ENCODE measurements at places on chromosomes 4 and X.
A peak's percentile ranks its signal among the peaks of the same experiment; 100 is the strongest.

- DNase-seq, result no peak
Observed at GRCh38 chr4:17286752-17287460, 225.0 kb downstream of the QDPR start.

DNA sequence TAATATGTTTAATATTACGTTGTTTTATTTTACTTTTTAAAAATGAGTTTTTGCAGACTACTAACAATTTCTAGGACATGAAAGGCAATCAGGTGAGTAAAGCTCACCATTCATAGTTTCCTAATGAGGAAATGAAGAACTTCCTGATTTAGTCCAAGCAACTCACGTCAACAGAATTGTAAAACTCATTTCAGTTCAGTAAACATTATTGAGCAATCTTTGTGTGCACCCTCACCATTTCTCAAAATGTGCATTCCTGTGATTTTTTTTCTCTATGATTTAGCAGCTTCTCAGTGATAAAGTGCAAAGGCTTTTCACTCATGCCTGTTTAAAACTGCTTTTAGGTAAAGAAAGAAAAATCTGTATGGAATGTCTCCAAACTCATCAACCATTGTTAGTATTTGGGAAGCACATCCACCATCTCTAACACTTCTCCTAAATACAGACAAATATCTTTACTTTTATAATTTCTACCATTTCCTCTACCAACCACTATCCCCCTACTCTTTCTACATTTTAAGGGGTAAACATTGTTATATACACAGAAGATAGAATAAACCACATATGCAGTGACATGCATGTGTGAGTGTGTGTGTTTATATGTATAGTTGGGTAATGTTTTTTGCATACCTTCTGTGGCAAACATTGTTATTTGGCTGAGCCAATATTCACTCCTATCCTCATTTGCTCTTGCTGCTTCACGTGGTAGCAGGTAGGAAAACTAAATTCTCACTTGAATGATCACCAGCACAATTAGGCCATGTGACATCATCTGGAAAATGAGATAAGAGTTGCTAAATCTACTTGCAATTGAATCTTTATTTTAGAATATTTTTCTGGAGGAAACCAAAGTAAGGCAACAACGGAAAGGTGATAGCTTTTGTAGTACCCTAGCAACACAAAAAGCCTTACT lies 54.7 kb upstream of the PRDM8 start:
- no peak for DNase-seq

DNA sequence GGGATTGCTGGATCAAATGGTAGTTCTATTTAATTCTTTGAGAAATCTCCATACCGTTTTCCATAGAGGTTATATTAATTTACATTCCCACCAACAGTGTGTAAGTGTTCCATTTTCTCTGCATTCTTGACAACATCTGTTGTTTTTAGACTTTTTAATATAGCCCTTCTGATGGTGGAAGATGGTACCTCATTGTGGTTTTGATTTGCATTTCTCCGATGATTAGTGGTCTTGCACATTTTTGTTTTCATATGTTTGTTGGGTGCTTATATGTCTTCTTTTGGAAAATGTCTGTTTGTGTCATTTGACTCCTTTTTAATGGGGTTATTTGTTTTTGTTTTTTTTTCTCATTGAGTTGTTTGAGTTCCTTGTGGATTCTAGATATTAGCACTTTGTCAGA lies 75.3 kb upstream of the PUDP start:
- no peak for DNase-seq

DNA sequence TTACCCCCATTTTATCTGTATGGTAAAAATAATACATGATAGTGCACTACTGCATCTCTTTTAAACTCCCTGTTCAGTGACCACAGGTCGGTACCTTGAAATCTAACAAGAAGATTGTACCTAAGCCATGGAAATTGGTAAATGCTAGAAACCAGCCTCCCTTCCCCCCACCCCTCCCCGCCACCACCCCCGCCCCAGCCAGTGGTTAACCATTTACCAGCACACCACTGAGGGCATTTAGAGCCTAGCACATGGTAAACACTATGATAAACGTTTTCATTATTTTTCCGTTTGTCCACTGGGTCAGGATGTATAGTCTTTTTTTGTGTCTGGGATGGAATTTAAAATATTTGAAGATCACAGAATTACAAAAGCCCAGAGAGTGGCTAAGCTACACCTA lies 703 bp upstream of the FTSJ1 start:
- DNase-seq, result peak; percentile 60

DNA sequence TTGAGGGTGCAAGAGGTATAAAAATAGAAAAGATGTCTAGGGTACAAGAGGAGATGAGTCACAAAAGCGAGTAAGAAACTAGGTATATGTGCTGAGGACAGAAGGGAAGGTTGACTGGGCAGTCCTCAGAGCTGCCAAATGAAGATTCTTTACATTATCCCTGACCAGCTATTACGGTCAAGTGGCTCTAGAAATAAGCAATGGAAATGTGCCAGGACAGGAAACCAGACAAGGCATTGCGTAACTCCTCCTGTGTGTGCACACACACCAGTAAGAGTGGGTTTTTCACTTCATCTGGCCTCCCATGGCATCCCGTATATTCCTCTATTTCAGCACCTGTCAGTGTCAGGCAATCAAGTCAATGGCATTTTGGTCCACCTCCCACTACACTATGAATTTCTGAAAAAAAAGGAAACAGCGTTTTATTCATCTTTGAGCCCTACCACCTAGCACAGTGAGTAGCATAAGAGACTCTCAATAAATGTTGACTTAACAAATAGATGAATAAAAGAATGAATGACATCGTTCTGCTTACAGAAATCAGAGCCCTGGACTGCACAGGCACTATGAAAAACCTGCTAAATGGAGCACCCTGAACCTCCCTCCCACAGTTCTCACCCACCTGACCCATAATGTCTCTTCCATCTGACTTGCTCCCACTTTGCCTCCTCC lies 62.6 kb upstream of the KLF3 start:
- peak; percentile 98 for DNase-seq

GRCh38 chr4:13640149-13640940 lies 12.8 kb upstream of the BOD1L1 start:
- peak; percentile 38 for DNase-seq

DNA sequence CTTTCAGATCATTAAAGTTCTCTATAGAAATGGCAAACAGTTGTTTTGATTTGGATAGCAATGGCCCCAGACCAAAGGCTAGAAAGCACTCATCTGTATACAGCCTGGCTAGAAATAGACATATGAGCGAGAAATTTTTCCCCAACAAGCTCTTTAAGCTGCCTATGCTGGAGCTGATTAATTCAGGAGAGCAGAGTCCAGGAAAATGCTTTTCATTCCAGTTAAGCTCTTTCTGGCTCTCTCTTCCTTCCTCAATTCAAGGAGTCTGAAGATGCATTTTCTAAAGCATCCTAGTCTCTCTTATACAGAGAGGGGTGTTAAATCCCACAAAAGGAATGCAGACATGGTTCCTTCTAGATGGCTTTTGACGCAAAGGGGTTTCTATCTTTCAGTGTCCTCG lies 141.7 kb upstream of the RAI2 start:
- DNase-seq, result no peak

DNA sequence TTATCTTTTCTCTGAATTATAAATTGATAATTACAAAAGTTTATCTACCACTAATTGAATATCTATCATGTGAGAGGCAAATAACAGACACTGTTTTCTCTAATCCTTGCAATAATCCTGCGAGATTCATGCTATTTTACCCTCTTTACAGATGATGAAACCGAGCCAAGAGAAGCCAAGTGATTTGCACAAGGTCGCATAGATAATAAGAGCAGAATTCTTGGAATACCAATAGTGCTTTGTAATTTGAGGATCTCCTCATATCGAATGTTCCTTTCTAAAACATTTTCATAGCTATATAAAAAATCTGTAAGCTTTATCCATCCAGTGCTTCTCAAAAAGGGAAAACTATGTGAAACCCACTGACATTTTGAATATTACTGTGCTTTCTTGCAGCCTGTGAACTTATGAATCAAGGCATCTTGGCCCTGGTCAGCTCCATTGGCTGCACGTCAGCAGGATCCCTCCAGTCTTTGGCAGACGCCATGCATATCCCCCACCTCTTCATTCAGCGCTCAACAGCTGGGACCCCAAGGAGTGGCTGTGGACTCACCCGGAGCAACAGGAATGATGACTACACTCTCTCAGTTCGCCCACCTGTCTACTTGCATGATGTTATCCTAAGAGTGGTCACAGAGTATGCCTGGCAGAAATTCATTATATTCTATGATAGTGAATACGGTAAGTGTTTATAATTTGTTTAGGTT lies 743.8 kb upstream of the ATOH1 start:
- DNase-seq, result no peak

- no peak for DNase-seq
Observed at GRCh38 chrX:109533005-109533404, 3.6 kb upstream of the NXT2 start.

GRCh38 chr4:38489924-38490639 lies 173.9 kb upstream of the KLF3 start:
- DNase-seq, result no peak

DNA sequence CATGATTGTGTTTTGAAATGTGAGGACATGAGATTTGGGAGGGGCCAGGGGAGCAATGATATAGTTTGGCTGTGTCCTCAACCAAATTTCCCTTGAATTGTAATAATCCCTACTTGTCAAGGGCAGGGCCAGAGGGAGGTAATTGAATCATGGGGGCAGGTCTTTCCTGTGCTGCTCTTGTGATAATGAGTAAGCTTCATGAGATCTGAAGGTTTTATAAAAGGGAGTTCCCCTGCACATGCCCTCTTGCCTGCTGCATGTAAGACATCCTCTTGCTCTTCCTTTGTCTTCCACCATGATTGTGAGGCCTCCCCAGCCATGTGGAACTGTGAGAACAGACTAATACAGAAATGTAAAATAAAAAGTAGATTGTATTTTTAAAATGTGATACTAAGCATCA lies 1294.9 kb downstream of the ADGRL3 start:
- peak; percentile 5 for DNase-seq

DNA sequence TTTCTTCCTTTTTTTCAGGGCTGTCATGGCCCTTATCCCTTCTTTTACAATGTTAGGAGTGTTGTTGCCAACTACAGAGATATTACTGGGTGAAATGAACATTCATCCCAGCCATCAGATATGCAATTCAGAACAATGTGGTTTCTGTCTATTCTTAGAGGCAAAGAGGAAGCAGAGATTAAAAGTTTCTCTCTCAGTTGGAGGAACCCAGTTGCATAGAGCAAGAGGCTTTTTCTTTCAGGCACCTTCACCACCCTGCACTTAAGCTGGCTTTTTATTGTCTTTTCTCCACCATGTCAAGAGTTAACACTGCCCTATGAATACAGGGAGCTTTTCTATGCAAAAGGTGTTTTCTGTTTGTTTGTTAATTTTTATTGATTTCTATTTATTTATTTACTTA lies 1559.6 kb upstream of the IGFBP7 start:
- no peak for DNase-seq

DNA sequence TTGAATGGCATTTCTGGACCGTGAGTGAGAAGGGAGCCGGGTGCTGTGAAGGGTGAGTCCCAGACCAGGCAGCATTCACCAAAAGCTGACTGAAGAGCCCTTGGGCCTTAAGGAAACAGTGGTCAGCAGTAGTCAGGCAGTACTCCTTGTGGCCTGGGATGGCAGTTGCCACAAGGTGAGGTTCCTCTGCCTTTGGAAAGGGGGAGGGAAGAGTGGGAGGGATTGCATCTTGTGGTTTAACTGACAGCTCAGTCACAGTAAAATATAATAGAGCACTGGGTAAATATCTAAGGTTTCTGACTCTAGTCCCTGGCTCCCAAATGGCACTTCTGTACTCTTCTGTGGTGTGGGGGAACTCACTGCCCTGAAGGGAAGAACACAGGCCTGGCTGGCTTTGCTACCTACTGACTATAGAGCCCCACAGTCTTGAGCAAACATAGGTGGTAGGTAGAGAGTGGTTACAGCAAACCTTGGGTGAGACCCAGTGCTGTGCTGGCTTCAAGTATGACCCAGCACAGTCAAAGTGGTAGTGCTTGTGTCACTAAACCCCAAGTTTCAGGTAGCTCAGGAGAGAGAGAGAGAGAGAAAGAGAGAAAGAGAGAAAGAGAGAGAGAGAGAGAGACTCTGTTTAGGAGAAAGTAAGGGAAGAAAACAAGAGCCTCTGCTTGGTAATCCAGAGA lies 154.2 kb downstream of the TEX11 start:
- no peak for DNase-seq

- DNase-seq, result no peak
Observed at GRCh38 chr4:150379454-150379853, 202.5 kb upstream of the MAB21L2 start.

DNA sequence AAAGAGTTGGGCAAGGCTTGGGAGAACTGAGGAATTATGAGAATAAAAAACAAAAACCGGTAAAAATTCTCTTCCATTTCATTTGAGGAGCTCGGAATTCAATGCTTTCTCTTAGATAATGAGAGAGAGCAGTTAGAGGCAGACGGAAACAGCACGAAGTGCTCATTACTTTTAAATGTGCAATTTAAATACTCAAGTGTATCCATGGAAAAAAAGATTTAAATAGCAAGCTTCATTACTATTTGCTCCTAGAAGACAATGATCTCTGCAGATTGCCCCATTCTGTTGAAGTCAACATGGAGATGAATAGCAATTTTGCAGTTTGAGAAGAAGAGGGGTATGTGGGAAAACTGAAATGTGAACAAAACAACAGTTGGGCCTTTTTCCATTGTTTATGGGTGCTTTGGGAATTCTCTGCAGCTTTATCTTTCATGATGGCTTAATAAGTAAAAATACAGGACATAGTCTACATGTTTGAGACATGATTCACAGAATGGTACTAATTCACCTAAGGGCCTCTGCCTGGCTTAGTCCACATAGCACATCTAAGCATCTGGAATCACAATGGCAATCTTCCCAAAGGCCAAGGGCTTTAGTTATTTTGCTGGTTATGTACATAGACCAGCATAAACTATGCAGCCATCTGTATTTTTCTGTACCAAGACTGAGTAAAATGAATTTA lies 512.7 kb upstream of the FAT1 start:
- DNase-seq, result no peak

DNA sequence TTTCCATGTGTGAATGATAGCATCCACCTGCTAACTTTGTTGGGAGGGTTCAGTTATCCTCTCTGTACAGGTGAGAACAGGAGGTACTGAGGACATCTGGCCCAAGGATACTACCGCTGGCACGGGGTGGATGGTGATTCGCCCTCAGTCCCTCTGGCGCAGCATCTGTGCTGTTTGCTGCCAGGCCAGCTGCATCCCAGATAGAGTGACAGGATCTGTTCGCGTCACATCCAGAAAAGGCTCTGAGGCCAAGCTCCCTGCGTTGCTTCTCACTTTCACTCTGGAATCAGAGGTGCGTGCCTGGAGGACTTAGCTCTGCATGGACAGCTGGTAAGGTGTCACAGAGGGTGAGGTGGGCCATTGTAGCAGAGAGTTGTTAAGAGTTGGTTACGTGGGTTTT lies 95.4 kb downstream of the TBL1X start:
- no peak for DNase-seq

GRCh38 chr4:40763228-40763716 lies 13.5 kb downstream of the NSUN7 start:
- DNase-seq, result no peak

GRCh38 chr4:3248811-3249661 lies at the start of gene MSANTD1:
Gene MSANTD1, plus strand, starts transcription at chr4:3249159. Its CDS starts 64 bp downstream, at chr4:3249223.
- peak; percentile 68 for DNase-seq

- peak; percentile 94 for DNase-seq
Observed at GRCh38 chrX:132218100-132218812, 991 bp downstream of the RAP2C start.

Measured in DMS53 (cell line).